ENCODE measurements at places on chromosomes 7 and 10.

- no peak for DNase-seq
Observed at GRCh38 chr7:133845005-133845404, 282.1 kb upstream of the LRGUK start.

GRCh38 chr7:80218723-80219122 lies 84.1 kb downstream of the GNAI1 start:
- DNase-seq: peak; percentile 74

DNA sequence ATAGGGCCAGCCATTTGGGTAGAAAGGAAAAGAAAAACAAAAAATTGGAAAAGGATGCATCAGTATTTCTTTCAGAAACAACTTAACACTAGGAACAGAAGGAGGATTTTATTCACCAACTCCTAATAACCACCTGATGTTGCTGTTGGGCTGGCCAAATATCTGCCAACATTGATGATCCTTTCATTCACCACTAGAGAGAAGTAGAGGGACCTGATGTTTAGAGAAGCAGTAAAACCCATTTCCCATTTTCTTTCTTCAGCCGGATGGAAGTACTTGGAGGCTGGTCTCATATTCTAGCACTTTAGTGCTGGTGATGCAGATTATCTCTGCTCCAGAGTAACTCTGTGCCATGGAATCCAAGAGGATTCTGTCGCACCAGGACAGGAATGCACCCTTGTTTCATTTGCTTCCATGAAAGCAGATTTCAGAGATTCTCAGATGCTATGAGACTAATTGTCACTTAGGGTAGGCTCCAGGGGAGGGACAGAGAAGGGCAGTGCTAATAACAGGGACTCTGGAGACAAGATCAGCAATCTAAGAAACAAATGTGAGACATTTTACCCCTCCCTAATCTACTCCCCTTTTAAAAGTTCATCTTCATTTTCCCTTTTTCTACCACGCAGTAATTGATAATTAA lies 3.1 kb downstream of the KLLN start:
- DNase-seq: peak; percentile 57

DNA sequence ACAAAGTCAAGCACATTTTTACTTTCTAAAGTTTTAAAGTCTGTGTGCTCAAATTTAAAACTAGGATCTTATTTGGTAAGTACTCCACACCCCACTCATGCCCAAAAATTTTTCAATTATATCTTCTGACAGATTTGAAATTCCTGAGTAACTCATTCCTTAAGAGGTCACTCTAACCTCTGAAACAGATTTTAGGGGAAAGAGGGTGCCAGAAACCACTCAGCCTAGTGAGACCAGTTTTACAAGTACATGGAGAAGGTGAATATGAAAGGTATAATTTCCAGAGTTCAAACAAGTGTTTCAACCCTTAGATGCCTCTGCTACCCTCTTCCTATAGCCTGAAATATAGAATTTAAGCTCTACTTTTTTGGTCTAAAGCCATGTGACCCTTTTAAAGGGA lies 79.2 kb downstream of the C7orf25 start:
- DNase-seq: no peak

DNA sequence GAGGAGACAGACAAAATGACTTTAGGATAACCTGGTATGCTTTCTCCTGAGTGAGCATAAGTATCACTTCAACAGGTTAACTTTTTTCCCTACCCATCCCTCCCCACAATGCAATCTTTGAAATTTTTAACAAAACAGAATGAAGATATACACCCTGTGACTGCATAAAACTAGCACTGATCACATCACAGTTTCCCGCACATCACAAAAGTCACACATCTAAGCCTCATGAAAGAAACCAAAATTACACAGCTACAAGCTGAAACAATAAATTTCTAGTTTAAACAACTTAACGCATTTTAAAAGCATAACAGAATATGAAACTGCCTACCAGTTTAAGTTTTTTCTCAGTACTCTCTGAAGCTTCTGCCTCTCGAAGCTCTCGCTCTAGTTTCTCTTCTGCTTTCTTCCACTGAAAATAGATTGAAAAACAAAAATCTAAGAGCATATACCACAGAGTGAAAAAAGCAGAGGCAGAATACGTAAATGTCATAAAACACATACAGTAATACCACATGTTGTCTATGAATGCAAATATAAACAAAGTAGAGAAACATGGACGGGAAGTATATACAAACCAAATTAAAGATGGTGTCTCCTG lies 18.1 kb downstream of the NOC3L start:
- no peak for DNase-seq

DNA sequence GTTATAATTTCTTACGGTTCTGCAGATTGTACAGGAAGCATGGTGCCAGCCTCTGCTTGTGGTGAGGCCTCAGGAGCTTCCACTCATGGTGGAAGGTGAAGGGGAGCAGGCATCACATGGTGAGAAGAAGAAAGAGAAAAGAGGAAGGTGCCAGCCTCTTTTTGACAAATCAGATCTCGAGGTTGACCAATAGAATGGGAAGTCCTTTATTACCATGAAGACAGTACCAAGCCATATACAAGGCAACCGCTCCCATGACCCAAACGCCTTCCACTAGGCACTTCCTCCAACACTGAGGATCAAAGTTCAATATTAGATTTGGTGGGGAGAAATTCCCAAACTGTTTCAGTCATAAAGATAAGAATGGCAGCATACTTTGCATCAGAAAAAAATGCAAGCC lies 502.8 kb downstream of the GLRX3 start:
- DNase-seq: no peak

DNA sequence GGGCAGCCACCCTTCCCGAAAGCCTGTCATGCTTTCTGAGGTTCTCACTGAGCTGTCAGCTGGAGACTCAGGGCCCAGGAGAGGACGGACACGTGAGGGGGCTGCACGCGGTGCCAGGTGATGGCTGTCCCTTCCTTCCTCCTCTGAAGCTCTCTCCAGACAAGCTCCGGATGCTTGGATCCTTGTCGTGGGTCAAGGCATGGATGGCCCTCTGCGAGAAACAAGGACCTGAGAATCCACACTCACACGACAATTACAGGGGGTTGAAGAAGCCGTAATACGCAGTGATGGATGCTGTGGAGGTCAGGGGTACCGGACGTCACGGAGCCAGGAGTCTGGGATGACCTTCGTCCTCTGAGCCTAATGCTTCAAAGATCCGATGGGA lies 170.3 kb downstream of the USP6NL start:
- DNase-seq: no peak

DNA sequence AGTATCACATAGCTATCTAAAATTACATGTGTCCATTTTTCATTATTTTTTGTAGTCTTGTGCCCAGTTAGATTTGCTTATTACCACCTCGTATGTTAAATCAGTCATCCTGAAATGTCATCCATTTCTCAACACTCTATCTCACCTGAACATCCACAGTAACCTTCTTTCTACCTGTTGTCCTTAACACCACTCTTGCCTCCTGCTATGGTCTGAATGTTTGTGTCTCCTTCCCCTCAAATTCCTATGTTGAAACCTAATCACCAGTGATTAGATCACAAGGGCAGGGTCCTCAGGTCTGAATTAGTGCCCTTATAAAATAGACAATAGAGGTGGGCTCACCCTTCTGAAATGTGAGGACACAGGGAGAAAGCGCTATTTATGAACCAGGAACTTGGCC lies 80.2 kb upstream of the ASAH2 start:
- DNase-seq: no peak

- no peak for DNase-seq
Observed at GRCh38 chr7:132446666-132447278, 129.5 kb downstream of the PLXNA4 start.

DNA sequence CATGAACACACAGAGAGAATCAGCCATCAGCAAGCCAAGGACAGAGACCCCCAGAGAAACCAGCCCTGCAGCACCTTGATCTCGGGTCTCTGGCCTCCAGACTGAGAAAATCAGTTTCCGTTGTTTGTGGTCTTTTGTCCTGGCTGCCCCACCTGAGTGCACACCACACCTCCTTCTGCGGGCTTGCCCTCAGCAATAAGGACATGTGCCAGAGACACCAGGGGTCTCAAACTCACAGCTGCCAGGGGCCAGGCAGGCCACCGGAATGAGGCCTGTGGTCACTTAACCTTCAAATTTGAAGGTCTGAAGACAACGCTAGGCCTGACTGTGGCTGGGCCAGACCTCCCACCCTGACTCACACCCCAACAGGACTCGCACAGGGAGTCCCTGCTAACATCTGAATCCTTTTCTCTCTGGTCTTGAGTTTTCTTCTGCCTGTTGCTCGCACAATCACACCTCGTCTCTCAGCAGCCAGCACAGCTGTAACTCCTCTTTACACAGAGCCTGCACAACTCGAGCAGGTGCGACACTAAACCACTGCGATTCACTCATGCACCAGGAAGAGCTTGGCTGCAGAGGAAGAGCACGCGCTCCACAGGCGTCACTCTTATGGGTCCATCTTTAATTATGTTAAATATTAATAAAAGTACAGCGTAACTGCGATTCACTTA lies 86.2 kb downstream of the CHST15 start:
- no peak for DNase-seq
